Right cardiac atrium (tissue), 5 donors: ENCODE measurements at places on chromosomes 16 and 17. TPM values are rescaled to one million over a fixed set of nuclear protein-coding genes. Genes with fewer than 3 reads are reported as not detected.

DNAI2 gene
- not detected for total RNA-seq

SSTR5 gene
- total RNA-seq, result 7.7 TPM

SETD1A gene
- 10.3 TPM for total RNA-seq

PDIA2 gene
- 10.0 TPM for total RNA-seq

KIFC3 gene
- total RNA-seq, result 45.8 TPM

PPP1R1B gene
- 2.0 TPM for total RNA-seq

FOXN1 gene
- not detected for total RNA-seq

P2RX5 gene
- 5.8 TPM for total RNA-seq

PPL gene
- 3.9 TPM for total RNA-seq

ASPHD1 gene
- 0.24 TPM for total RNA-seq

GP1BA gene
- not detected for total RNA-seq

KRTAP1-1 gene
- not detected for total RNA-seq

MFAP4 gene
- 92.8 TPM for total RNA-seq

FBXL16 gene
- total RNA-seq, result 0.23 TPM

HOXB7 gene
- 0.80 TPM for total RNA-seq

KRT12 gene
- not detected for total RNA-seq

TMEM98 gene
- total RNA-seq, result 29.7 TPM

TRPV2 gene
- 7.1 TPM for total RNA-seq

MFSD11 gene
- 31.8 TPM for total RNA-seq

YBX2 gene
- total RNA-seq, result 3.1 TPM

MMP28 gene
- 5.8 TPM for total RNA-seq
